ENCODE measurements at places on chromosomes 2 and 18.

- no peak for DNase-seq
Observed at GRCh38 chr2:180413336-180413735, 406.2 kb upstream of the CWC22 start.

GRCh38 chr18:57544936-57545660 lies 41.4 kb downstream of the FECH start:
- no peak for DNase-seq

DNA sequence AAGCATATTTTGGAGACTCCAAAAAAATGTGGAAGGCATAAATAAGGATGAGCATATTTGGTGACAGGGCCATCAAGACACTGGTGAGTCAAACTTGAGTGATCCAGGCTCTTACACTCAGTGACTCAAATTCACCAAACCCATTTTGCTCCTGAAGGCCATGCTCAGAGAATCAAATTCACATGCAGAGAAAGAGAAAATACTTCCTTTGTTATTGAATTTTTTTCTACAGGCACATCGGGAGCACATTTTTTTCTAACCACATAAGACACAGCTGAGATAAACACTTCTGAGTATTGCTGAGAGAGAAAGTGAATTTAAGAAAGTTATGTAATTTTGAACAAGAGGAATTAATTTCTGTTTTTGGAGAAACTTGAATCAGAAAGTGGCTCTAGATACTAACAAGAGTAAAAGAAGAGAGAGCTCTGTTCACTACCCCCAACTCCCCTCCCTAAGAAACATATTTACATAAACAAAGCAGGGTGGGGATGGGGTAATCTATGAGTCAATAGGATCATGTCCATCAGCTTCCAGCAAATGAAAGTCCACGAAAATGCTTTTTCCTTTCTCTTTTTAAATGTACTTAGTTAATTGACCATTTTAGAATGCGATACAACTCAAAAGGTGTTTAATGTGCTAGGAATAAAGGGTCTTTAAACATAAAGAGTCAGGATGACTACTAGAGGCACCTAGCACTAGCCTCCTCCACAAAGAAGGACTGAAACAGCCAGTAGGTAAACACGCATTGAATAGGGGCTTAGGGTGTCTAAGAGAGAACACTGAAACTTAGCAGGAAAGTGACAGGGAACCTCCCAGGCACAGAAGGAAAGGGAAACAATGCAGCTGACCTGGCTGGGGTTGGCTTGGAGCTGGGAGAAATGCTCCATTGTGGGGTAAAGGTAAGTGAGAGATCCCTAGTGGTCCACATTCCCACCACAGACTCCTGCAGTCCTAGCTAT lies 152.3 kb downstream of the KCNE4 start:
- no peak for DNase-seq

DNA sequence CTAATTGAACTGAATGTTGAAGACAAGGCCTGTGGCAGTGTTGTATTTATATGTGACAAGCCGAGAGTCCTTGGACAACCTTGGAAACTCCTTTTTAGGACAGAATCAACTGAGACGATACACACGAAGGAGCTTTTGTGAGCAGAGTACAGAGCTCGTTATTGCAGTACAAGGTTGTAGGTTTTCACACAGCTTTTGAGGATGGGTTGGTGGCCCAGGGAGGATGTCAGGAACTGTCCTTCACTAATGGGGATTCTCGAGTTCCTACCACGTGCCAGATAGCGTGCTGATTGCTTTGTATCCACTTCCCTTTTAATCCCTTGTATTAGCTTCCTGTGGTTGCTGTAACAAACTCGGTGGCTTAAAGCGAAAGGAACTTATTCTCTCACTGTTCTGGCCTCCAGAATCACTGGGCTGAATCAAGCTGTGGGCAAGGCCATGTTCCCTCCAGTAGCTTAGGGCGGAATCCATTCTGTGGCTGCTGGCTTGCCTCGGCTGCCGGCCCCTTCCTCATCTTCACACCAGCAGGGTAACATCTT lies 20.2 kb downstream of the INPP4A start:
- DNase-seq, result no peak

GRCh38 chr18:54023471-54023870 lies 201.0 kb downstream of the MBD2 start:
- no peak for DNase-seq

GRCh38 chr2:144521686-144522085 lies 1.8 kb upstream of the ZEB2 start:
- DNase-seq, result no peak

GRCh38 chr2:71181316-71181715 lies 45.6 kb downstream of the PAIP2B start:
- DNase-seq, result no peak

DNA sequence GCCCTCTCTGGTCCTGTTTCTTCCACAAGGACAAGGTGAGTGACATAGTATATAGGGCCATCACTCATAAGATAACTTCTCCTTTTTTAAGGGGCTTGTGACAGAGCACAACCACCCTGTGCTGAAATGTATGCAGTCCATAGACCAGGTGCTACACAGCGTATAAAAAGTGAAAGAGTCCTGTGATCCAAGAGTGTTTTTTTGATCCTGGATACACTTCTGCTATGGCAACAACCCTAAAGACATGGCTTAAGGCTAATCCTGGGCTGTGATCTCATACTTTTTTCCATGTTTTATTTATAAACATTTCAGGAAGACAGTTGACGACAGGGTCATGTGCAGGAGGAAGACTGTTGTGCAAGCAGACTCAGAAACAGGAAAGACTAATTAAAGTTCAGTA lies 400.5 kb upstream of the TCF4 start:
- no peak for DNase-seq

- DNase-seq, result no peak
Observed at GRCh38 chr2:128198656-128199055, 107.7 kb downstream of the UGGT1 start.

- DNase-seq, result no peak
Observed at GRCh38 chr18:59779979-59780378, 82.8 kb upstream of the CCBE1 start.

- no peak for DNase-seq
Observed at GRCh38 chr2:231245249-231246094, 47.0 kb downstream of the ARMC9 start.

GRCh38 chr2:218002845-218003180 lies at the start of gene TNS1:
Gene TNS1, minus strand, starts transcription at chr2:218002995. Its CDS starts 123 bp downstream, at chr2:218002872.
- no peak for DNase-seq

- no peak for DNase-seq
Observed at GRCh38 chr2:125168442-125168841, 1143.4 kb downstream of the CNTNAP5 start.

Data from stimulated activated CD4-positive, alpha-beta T cell treated with anti-CD3 and anti-CD28 coated beads, Interleukin-4, amount 100 ng/mL, for 4 hours (primary cell).